ENCODE measurements at places on chromosomes 7 and 10.

- H3K4me1 ChIP-seq, result peaks cover 22% of the 10 kb centered on the region
- H3K27ac ChIP-seq, result no peak overlapping the region
- peaks cover 37% of the 10 kb centered on the region for H3K27me3 ChIP-seq
- DNase-seq, result no peak
- H3K4me3 ChIP-seq, result no peak overlapping the region
- no peaks in the 10 kb centered on the region for H3K36me3 ChIP-seq
These were observed 111.7 kb upstream of the CDK13 start for GRCh38 chr7:39838326-39838725.

DNA sequence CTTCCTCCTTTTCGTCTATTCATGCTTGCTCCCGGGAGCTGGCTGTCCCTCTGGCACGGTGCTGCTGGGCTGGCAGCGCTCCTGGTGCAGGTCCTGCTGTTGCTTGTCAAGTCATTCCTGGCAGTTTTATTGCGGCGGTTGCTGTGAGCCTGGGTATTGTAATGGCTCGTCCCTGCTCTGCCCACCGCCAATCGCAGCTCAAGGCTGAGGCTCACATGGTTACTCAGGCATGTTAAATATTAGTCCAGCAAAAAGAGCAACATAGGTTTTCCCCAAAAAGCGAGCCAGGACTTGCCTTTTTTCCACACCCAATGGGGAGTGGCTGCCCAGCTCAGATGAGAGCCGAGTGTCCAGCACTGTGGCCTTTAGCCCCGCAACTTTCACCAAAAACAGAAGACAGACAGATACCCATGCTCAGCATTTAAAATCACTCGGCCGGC is 492.9 kb upstream of the FOXK1 start:
- no peak overlapping the region for H3K4me3 ChIP-seq
- peaks cover 8% of the 10 kb centered on the region for H3K27me3 ChIP-seq
- H3K27ac ChIP-seq, result no peak overlapping the region
- peaks cover 60% of the 10 kb centered on the region for H3K4me1 ChIP-seq

DNA sequence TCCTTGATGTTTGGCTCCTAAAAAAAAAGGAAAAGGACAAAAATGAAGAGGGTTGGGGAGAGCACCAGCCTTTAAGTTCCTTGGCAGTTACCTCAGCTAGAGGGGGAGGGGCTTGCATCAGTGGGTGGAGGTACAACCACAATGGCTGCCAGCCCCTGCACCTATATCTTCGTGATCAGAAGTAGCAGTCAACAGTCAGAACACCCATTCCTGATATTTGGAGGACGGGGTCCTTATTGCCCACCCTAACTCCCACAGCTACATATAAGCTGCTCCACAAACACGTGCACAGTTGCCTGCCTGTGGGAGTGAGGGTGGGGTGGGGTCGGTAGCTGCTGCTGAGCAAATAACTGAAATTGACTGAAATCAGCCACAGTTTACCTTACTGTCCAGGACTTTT is 26.2 kb downstream of the C1GALT1 start:
- H3K4me3 ChIP-seq, result no peak overlapping the region
- DNase-seq, result no peak
- peaks cover 27% of the 10 kb centered on the region for H3K4me1 ChIP-seq
- H3K36me3 ChIP-seq, result peaks cover 63% of the 10 kb centered on the region
- no peaks in the 10 kb centered on the region for H3K27me3 ChIP-seq
- H3K27ac ChIP-seq, result no peak overlapping the region

- H3K36me3 ChIP-seq, result peaks cover 3% of the 10 kb centered on the region
- H3K4me3 ChIP-seq, result peak overlapping the region; percentile 96
- peaks cover 9% of the 10 kb centered on the region for H3K27me3 ChIP-seq
- H3K4me1 ChIP-seq, result peaks cover 31% of the 10 kb centered on the region
- peak overlapping the region; percentile 74 for H3K27ac ChIP-seq
These were observed 341 bp downstream of the GOT1 start for GRCh38 chr10:99430116-99430450.

DNA sequence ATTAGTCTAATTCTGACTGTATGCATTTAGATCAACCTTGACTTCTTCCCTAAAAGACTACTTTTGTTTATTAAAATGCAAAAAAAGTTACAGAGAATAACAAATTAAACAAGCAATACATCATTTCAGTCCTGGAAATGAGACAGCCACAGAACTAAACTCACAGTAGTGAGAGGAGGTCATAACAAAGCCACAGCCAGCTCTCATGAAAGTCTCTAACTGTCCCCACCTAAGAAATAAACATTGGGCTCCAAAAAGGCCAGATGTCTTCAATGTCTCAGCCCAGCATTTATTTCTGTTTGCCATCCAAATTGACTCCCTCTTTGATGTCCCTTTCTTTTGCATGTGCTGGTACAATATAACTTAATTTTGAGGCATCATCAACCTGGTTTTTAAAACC is 74.4 kb downstream of the NHLRC2 start:
- H3K36me3 ChIP-seq, result no peaks in the 10 kb centered on the region
- DNase-seq, result no peak
- no peak overlapping the region for H3K27ac ChIP-seq
- H3K27me3 ChIP-seq, result peaks cover 14% of the 10 kb centered on the region
- no peak overlapping the region for H3K4me3 ChIP-seq
- H3K4me1 ChIP-seq, result peaks cover 9% of the 10 kb centered on the region

DNA sequence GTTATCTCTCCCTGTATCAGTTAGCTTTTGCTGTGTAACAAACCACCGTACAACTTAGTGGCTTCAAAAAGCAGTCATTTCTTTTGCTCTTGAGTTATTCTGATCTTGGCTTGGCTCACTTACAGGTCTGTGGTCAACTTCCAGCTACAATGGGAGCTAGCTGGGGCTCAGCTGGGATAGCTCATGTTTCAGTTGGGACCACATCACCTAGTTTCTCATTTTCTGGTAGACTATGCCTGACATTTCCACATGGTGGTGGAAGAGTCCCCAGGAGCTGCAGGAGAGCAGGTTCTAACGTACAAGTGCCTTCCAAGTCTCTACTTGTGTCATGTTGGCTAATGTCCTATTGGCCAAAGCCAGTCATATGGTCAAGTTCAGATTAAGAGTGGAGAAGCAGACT is 25.8 kb upstream of the PIP4K2A start:
- H3K4me1 ChIP-seq, result peaks cover 5% of the 10 kb centered on the region
- no peak overlapping the region for H3K27ac ChIP-seq
- H3K27me3 ChIP-seq, result peaks cover 2% of the 10 kb centered on the region

Data from nephron progenitor cell (in vitro differentiated cells).